ENCODE measurements at places on chromosomes 3 and 15.

DNA sequence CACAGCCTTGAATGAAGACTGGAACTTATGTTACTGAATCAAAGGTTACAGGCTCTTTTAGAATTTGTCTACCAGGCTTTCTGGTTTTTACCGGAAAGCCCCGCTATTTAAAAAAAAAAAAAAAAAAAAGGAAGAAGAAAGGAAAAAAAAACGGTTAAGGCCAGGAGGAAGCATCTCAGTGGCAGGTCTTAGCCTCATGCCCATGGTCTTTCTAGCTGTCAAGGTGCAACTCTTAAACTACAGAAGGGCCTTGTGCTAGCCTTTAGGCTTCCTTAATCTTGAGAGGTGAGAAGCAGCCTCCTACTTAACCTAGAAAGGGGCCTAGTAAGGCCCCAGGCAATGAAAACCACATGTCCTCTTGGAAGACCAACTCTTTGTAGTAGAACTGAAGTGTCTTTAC is 77.5 kb downstream of the TBC1D5 start:
- no peak for DNase-seq

- DNase-seq = no peak
Observed at GRCh38 chr3:146646261-146646660, 41.1 kb upstream of the PLSCR5 start.

DNA sequence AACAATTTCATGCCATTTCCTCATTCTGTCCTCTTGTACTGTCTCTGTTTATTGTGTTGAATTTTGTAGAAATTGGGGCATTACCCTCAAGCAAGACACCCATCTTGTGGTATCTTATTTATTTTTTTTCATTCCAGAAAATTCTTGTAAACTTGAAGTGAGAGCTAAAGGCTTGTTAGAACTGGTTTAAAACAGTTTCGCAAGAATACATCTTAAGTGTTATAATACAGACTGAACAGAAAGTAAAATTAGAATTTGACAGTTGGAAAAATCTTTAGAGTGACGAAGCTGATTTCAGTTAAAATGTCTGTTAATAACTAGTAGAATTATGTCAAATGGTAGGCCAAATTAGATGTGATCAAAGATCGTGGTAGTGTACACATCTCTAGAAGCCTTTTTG is 26.9 kb downstream of the RNF13 start:
- DNase-seq = no peak

DNA sequence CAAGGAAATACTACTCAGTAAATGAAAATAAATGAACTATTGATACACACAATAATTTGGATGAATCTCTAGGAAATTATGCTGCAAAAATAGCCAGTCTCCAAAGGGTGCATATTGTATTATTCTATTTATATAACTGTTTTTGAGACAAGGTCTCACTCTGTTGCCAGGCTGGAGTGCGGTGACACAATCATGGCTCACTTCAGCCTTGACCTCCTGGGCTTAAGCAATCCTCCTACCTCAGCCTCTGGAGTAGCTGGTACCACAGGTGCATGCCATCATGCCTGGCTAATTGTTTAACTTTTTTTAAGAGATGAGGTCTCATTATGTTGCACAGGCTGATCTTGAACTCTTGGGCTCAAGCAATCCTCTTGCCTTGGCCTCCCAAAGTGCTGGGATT is 12.5 kb downstream of the KLHDC8B start:
- no peak for DNase-seq

DNA sequence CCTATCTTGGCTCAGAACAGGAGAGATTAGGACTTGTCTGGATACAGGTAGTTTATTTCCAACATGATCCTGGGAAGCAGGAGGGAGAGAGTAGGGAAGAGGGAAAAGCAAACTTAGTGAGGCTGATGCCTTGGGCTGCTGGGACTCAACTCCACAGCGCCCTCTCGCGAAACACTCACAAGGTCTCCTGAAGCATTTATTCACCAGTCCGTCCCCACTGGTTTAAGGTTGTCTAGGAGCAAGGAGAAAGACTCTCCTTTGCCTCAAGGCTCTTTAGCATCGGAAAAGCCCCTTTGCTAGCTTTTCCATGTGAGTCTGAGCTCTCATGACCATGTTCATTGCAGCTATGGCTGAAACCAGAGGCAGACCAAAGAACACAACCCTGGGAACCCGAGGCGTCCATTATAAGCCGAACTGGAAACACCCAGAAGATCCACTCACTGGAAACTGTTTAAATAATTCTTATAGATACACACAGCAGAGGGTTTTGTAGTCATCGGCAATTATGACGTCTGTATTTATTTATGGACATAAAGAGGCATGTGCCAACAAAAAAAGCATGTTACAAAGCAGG is 244.5 kb downstream of the CD47 start:
- no peak for DNase-seq

DNA sequence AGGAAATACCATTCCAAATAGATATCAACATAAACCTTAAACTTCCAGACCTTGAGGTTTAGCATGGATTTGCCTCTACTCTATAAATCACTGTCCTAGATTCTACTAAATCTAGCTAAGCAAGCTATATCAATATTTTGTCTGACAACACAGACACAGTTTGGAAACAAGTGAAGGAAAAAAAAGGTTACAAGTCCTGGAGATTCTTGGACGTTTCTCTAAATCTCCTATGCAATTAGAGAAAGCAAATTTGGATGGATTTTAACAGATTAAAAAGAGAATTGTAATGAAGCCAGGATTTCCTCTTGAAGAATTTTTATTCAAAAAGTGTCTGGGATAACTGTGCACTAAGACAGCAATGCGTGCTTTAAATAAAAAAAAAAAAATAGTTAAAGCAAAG is 441.1 kb upstream of the DPH6 start:
- no peak for DNase-seq

GRCh38 chr3:37136067-37136466 is 38.3 kb downstream of the LRRFIP2 start:
- no peak for DNase-seq

- no peak for DNase-seq
Observed at GRCh38 chr15:68328443-68328842, 50.9 kb downstream of the FEM1B start.

- DNase-seq = no peak
Observed at GRCh38 chr15:96243701-96244100, 86.8 kb upstream of the NR2F2 start.

Data from type B pancreatic cell (in vitro differentiated cells).